ENCODE measurements at places on chromosomes 6 and 20.

DNA sequence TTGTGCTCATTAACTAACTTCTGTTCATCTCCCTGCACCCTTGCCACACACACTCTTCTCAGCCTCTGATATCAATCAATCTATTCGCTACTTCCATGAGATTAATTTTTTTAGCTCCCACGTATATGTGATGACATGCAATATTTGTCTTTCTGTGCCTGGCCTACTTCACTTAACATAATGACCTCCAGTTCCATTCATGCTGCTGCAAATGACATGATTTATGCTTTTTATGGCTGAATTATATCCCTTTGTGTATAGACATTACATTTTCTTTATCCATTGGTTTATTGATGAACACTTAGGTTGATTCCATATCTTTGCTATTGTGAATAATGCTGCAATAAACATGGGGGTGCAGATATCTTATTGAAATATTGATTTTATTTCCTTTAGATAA is 50.8 kb upstream of the SPTLC3 start:
- DNase-seq, result no peak

DNA sequence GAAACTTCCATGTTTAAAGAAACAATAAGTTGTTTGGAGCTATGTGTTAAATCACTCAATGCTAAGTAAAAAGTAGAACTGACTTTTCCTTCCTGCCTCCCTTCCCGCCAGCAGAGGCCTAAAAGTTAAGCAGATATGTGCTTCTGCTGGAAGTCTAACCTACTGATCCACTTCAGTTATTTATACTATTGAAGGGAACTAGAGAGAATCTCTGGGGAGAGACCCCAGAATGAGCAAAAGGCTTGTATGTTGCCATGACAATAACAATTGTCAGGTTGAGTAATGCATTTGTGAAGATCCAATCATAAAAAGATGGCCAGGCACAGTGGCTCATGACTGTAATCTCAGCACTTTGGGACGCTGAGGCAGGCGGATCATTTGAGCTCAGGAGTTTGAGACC is 24.7 kb downstream of the MGME1 start:
- no peak for DNase-seq

DNA sequence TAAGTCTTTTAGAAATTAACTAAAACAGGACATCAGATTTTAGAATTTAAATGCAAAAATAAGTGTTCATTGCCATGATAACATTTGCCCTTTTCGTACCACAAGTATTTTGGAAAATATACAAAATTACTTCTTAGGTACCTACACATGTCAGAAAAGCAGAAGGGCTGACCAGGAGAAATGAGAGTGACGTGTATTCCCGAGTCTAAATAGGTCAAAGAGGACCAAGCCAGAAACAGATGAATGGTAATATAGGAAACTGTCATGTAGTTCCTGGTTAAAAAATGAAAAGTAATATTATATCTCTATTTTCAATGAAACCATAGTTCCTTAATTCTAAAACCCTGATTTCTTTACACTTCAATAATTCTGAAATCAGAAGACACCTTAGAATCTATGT is 126.2 kb downstream of the IPCEF1 start:
- DNase-seq, result no peak

GRCh38 chr6:31892821-31893220 is 4.7 kb downstream of the EHMT2 start:
- no peak for DNase-seq

- no peak for DNase-seq
Measured at GRCh38 chr6:113428702-113429101, 428.4 kb upstream of the MARCKS start.
